ENCODE measurements at places on chromosomes 13 and 19.

DNA sequence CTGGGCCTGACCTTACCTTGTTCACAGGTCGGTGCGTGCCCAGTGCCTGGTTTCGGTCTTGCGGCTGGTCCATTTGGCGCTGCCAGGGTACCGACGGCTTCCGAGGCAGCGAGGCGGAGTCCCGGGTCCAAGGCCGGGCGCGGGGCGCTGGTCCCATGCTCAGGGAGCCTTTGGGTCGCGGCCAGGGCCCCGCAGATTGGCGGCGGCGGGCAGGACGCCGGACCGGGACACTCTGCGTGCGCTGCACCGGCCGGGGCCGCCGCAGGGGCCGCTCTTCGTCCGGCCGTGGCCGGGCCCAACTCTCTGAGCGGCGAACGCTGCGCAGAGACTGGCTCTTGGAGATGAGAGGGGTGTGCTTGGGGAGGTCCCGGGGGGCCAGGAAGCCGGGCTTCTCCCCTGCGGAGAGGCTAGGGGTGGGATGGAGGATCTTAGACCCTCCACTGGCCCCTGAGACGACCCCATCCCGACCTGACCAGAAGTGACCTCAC lies 3.4 kb upstream of the WIZ start:
- no peak for DNase-seq

DNA sequence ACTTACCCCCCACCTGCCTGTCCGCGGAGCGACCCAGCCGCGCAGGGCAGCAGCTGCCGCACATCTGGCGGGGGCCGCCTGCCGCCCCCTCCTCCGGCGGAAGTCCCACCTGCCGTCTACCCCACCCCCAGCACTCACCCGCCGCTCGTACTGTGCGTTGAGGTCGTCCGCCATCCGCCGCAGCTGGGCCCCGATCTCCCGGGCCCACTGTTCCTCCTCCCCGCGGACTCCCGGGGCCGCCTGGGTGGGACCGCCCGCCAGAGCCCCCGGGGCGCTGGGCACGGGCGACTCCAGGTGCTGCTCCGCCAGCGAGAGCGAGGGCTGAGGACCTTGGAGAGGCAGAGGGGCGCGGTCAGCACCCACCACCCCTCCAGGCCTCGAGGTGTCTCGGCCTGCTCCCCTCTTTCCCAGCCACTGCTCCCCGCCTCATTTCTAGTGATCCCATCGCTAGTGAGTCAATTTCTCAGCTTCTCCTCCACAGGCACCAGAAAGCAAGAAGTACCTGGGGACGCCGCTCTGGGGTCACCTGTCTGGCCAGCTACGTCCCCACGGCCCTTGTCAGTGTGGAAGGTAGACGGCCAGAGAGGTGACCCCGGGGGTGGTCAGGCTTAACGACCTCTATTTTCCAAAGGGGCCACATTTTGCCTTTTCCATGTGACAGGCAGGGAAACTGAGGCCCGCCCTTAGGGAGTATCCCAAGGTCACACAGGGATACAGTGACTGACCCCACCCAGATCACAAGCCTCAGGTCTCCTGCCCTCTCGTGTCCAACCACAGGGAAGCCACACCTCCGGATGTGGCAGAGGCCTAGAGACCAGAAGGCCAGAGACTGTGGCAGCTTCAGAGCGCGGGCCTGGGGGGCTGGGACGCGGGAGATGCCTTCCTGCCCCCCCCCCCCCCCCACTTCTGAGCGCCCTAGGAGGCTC lies 4.3 kb downstream of the BBC3 start:
- DNase-seq: peak; percentile 93

- DNase-seq: no peak
Measured at GRCh38 chr13:113657851-113658741, at the start of gene ATP4B. Gene ATP4B (minus strand): TSS chr13:113658198. CDS start chr13:113658144, 54 bp downstream.

GRCh38 chr13:109834973-109835720 lies 48.8 kb upstream of the IRS2 start:
- DNase-seq: no peak

Data from activated CD4-positive, alpha-beta T cell treated with anti-CD3 and anti-CD28 coated beads, Interleukin-2, amount 10 ng/mL, durations not matched to agents 24 days and 14 days (primary cell).